ENCODE measurements at places on chromosomes 4 and X.
A peak's percentile ranks its signal among the peaks of the same experiment; 100 is the strongest.

DNA sequence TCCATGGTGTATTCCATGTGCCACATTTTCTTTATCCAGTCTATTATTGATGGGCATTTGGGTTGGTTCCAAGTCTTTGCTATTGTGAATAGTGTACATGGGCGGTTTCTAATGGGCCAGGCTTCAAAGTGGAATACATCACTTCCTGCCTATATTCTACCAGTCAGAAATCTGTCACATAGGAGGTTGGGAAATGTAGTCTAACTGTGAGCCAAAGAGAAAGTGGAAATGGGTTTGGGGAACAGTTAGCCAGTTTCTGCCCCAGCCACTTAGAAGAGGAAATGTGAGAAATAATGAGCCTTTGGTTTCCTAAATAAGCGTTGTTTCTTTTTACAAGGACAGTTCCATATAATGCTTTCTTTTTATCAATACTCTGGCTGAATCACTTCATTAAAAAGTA is 85.1 kb upstream of the AP1S2 start:
- no peak for DNase-seq

GRCh38 chr4:8032381-8032780 is 92.7 kb upstream of the AFAP1 start:
- no peak for DNase-seq

- DNase-seq = no peak
These were observed 67.7 kb upstream of the FAM9A start for GRCh38 chrX:8868906-8869305.

DNA sequence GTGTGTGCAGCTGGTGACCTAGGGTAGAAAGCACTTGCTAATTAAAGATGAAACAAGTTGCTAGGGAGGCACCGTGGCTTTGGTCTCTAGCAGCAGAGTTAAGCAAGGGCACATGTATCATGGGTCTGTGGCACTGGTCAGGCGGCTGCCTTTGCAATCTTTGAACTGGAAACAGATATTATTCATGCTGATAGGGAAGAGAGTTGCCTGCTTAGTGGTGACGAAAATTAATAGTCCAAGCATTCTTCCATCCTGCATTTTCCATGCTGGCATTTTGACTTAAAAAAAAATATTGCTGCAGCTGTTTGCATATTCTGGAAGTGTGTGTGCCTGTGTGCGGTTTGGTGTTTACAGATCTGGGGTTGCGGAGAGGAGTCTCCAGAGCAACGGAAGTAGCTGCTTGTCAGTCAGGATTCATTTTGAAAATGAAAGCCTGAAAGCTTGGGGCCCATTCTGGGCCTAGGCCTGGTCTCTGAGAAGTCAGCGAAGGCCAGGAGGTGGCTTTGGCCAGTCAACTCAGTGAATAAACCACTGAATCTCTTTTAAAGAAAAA is 2.3 kb upstream of the SOWAHD start:
- DNase-seq = peak; percentile 72

DNA sequence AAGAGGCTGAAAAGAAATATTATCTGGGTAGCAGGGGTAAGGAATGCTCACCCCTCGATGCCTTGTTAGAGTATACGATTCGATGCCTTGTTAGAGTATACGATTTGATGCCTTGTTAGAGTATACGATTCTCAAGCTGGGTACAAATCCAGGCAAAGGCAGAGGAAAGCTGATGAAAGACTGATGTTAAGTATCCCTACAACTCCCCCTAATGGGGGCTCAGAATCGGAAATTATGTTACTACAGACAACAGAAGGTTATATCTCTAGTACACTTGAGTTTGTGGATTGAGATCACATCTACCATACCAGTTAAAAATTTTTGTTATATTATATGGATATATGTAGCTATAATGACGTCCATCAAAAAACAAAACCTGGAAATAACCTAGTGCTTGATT is 4.8 kb downstream of the LRRC66 start:
- no peak for DNase-seq

- no peak for DNase-seq
These were observed 59.1 kb downstream of the ANXA3 start for GRCh38 chr4:78610546-78611214.

DNA sequence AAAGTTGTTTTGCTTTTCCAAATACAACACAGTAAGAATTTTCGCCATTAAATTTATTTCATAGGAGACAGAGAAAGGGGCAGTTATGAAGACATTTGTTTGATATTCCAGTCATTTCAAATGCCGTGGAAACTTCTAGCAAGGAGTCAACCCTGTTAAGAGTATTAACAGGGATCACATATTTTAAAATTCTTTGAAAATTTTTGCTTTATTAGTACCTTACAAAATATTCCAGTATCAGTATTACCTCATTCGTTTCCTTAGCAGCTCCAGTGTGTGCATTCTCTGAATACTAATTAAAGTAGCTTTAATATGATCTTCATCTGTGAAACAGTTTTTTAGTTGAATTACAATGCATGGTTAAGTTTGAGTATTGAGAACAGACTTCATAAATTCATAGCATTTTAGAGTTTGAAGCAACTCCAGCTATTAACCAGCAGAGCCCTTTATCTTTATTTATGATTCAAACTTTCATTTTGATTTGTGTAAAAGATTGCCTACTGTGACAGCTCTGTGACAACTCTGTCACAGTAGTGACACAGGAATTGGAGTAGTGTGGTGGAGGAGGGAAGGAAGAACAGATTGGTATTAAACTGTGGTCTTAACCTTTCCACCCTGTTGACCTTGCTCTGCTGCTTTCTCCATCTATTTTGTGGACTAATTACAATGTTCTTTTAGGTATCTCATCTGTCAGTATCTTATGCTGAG is 86.3 kb downstream of the PDLIM5 start:
- DNase-seq = no peak
